HFFc6 (cell line): ENCODE measurements at places on chromosomes 3 and 15.

DNA sequence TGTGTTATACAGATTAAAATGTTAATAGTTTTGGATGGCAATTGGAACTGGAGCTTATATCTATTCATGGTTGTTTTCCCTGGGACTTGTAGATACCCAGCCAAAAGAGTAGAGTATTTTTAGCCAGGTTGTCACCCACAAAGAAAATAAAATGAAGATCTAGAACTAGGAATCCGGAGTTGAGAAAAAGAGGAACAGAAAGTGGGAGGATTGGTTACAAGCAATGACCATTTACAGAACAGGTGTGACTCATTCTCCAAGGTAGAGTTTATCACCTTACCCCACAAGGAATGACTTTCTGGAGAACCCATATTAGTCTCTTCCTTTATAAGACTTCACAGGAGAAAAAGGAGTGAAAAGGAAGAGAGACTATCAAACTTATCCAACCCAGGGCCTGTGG is 99.8 kb downstream of the TMEM108 start:
- no peak overlapping the region for H3K27ac ChIP-seq
- no peak overlapping the region for H3K4me3 ChIP-seq
- H3K27me3 ChIP-seq: peaks cover 2% of the 10 kb centered on the region
- DNase-seq: no peak
- no peaks in the 10 kb centered on the region for H3K4me1 ChIP-seq
- no peaks in the 10 kb centered on the region for H3K36me3 ChIP-seq

DNA sequence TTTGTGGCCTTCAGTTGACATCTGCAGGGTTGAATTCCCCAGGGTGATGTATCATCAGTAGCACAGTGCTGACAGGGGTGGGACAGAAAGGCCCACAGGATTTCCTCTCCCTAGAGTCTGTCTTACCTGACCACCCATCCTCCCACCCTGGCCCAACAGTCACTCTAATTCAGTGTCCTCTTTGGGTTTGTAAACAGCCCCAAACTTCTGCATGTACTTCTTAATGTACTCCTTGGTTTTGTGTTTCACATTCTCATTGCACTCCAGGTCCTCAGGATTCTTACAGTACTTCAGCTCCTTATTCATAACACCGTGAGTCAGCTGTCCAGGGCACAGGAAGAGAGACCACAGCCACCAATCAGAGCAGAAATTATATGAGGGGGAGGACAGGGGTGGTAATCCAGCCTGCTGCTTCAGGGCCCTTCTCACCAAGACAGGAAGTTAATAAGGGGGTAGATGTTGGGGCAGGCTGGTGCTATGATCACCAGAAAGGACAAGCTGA is 37.5 kb downstream of the NBEAL2 start:
- H3K4me1 ChIP-seq: peaks cover 53% of the 10 kb centered on the region
- DNase-seq: peak; percentile 74
- peak overlapping the region; percentile 86 for H3K27ac ChIP-seq
- H3K27me3 ChIP-seq: peaks cover 10% of the 10 kb centered on the region

DNA sequence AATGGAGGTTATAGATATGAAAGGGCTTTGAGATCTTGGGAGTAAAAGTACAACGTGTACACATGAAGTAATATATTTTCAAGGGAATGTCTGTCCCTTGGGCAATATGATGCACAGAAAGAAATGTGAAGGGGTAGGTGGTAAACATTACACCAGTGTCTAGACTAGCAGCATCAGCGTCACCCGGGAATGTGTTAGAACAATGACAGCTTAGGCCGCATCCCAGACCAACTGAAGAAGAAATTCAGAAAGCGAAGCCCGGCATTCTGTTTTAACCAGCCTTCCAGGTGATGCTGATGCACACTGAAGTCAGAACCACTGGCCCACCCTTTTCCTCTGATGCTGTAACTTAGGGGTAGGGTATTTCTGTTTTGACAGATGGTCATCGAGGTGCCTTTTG is 6.3 kb downstream of the INAFM2 start:
- H3K4me1 ChIP-seq: peaks cover 81% of the 10 kb centered on the region
- peaks cover 7% of the 10 kb centered on the region for H3K27me3 ChIP-seq
- H3K27ac ChIP-seq: peak overlapping the region; percentile 6; the same call in 1 of the 2 replicates
- no peak for DNase-seq
- no peak overlapping the region for H3K4me3 ChIP-seq

DNA sequence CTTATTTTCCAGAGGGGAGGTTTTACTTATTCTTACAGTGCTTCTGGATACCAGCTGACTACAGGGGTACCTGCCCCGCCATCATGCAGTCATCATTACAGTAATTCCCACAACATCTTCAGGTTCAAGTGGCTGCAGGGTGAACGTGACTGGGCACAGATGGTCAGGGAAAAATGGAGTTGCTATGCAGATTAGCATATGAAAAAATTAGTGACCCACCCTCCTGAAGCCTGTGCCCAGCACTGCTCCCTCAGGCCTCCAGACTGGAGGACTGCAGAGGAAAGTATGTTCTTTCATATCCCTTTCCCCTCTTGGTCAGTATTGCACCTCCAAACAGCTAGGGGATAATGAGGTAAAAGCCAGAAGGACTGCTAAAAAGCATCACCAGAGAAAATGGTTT is 937.9 kb downstream of the TUSC7 start:
- no peak overlapping the region for H3K27ac ChIP-seq
- peaks cover 2% of the 10 kb centered on the region; the same call in 1 of the 2 replicates for H3K27me3 ChIP-seq
- H3K4me1 ChIP-seq: no peaks in the 10 kb centered on the region
- H3K4me3 ChIP-seq: no peak overlapping the region
- DNase-seq: no peak

DNA sequence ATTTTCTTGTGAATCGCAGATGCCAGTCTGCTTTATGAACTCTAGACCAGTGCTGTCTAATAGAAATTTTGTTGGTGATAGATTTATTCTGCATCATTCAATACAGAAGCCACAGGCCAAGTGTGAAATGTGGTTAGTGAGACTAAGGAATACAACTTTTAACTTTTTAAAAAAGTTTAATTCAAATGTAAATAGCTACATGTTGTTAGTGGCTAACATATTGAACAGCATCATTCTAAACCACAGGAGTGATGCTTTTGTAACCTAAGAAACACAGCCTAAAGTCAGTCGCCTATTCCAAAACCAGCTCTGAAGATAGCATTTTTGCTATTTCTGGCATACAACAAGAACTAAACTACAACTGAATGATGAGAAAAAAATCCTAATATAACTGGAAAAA is 164.8 kb upstream of the CBLB start:
- H3K27me3 ChIP-seq: no peaks in the 10 kb centered on the region
- H3K27ac ChIP-seq: no peak overlapping the region
- no peak for DNase-seq
- no peaks in the 10 kb centered on the region for H3K36me3 ChIP-seq
- peaks cover 19% of the 10 kb centered on the region for H3K4me1 ChIP-seq

DNA sequence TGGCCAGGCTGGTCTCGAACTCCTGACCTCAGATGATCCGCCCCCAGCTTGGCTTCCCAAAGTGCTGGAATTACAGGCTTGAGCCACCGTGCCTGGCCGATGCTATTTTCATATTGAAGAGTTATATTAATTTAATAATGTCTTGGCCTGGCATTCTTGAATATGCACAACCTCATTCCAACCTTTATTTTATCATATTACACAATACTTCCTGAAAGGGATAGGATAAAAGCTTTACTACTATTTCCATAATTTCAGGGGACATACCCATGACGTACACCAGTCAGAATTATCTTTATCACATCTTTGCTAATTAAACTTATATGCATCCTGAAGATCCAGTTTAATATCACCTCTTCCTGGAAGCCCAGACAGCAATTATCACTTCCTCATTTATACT is 205.3 kb downstream of the ZIC4 start:
- H3K4me1 ChIP-seq: peaks cover 28% of the 10 kb centered on the region
- DNase-seq: no peak
- no peak overlapping the region for H3K4me3 ChIP-seq
- H3K36me3 ChIP-seq: no peaks in the 10 kb centered on the region

- no peak overlapping the region for H3K4me3 ChIP-seq
- no peak overlapping the region for H3K27ac ChIP-seq
- peaks cover 11% of the 10 kb centered on the region for H3K4me1 ChIP-seq
- H3K27me3 ChIP-seq: no peaks in the 10 kb centered on the region
Measured at GRCh38 chr3:162029736-162030135, 533.1 kb downstream of the OTOL1 start.

DNA sequence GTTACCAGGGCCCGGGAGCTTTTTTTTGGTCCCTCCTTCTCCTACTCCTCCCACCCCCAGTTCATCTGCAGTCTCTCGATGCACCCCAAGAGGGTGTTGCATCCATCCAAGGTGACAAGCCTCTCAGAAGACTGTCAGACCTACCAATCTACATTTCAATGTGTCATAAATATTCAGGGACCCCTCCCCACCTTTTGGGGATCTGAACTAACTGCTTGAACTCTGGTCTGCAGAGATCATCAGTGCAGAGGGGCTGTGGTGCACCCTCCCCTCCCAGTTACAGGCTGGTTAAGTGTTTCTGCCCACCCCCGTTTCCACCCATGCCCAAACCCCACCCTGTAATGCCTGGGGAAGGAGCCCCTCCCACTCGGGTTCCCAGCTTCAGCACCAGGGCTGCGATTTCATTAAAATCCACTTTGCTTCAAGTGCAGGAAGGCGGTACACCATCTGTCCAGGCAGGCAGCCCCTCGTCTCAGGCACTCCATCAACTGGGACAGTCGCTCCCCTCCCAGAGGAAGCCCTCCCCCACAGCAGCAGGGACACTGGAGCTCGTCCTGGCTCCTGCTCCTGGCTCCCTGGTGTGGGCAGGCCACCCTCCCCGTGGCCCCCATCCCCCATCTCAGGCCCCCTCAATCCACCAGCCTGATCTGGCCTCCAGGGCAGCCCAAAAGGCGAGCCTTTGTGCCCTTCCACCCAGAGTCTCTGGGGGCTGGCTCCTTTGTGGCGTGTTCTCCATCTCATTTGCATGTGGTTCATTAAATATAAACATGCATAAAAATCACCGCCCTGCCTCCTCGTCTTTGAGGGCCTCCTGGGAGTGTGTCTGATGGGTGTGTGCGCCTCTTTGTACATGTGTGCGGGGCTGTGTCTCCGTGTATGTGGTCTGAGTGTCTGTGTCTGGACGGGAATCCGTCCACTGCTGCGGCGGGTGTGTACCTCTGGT is 32.3 kb downstream of the RNU5B-1 start:
- DNase-seq: no peak
- no peak overlapping the region for H3K4me3 ChIP-seq
- no peaks in the 10 kb centered on the region for H3K4me1 ChIP-seq

DNA sequence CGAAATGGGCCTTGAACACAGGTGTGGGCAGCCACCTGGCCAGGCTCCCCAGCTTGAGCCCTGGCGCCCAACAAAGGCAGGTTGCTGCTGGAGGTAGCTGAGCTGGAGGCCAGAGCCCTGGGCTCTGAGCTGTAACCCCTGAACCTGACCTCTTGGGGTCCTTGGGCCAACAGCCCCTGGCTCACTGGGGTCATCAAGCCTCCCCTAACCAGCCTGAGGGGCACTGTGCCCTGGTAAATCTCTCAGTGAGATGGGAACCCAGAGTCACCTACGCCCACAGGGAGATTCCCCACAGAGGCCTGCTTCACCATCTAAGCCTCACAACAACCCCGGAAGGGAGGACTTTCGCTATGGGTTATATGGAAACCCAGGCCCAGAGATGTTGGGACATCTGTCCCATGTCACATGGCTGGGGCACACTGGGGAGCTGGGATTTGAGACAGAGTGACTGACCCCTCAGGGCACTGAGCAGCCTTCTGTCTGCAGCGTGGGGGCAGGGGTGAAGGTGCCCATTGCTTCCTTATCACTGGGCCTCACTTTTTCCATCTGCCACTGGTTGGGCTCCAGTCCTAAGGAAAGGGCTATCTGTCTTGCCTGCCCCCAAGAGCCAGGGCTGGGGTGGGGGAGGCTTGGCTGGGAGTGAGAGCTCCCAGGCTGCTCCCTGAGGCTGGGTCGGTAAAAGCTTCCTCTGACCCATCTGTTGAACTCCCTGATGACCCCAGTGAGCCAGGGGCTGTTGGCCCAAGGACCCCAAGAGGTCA is 59.1 kb downstream of the IQSEC1 start:
- peaks cover 28% of the 10 kb centered on the region for H3K4me1 ChIP-seq
- H3K36me3 ChIP-seq: no peaks in the 10 kb centered on the region
- H3K4me3 ChIP-seq: no peak overlapping the region
- H3K27ac ChIP-seq: no peak overlapping the region
- H3K27me3 ChIP-seq: peaks cover 24% of the 10 kb centered on the region
- no peak for DNase-seq

- peaks cover 3% of the 10 kb centered on the region; the same call in 1 of the 2 replicates for H3K27me3 ChIP-seq
- peaks cover 25% of the 10 kb centered on the region for H3K36me3 ChIP-seq
Measured at GRCh38 chr15:70722266-70723121, 40.9 kb downstream of the UACA start.

DNA sequence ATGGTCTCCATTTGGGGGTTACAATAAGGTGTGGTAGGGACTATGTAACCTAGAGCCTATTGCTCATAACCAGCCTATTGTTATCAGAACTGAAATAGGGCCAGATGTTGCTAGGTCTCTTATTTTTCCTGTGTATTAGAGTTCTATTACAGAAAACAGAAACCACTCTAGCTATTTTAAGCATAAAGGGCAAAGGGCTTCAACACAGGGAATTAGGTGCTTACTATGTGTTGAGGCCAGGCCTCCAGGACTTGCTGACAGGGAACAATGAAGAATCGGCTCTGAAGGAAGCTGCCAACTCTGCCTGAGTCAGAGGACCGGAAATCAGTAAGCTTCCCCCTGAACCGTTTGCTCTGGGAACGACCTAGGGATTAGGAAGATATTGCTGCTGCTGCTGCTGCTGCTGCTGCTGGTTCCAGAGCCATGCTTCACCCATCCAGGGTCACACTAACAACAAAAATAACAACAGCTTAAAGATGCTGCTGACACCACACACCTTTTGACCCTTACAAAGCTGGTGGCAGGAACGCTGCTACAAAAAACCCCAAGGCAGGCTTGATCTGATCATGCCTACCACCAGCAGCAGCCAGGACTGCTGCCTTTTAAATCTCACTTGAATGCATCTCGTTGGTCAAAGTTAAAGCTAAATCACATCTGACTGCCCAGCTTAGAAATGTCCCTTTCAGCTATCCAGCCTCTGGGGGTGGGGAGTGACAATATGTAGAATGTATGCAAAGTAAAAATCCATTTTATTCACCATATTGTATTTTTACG is 276.9 kb upstream of the IL12A start:
- DNase-seq: peak; percentile 78
- no peaks in the 10 kb centered on the region for H3K27me3 ChIP-seq
- H3K36me3 ChIP-seq: no peaks in the 10 kb centered on the region
- peak overlapping the region; percentile 94 for H3K27ac ChIP-seq

- no peaks in the 10 kb centered on the region for H3K36me3 ChIP-seq
- H3K4me1 ChIP-seq: peaks cover 28% of the 10 kb centered on the region
- DNase-seq: peak; percentile 28
- peaks cover 5% of the 10 kb centered on the region; the same call in 1 of the 2 replicates for H3K27me3 ChIP-seq
- H3K27ac ChIP-seq: no peak overlapping the region
Measured at GRCh38 chr3:52001443-52001974, 5.8 kb upstream of the RPL29 start.
